Colonic mucosa (tissue), 4 donors: ENCODE measurements at places on chromosomes 12 and 14. TPM values are rescaled to one million over a fixed set of nuclear protein-coding genes. Genes with fewer than 3 reads are reported as not detected.

The OTX2 gene
- not detected for total RNA-seq

The ITFG2 gene
- 19.4 TPM for total RNA-seq

The TXNDC16 gene
- total RNA-seq: 7.8 TPM

The WNT5B gene
- total RNA-seq: 5.9 TPM

The ARHGEF40 gene
- 66.9 TPM for total RNA-seq

- H3K4me1 ChIP-seq: no peaks in the 10 kb centered on the region
- H3K27ac ChIP-seq: no peak overlapping the region
- no peaks in the 10 kb centered on the region for H3K36me3 ChIP-seq
- no peaks in the 10 kb centered on the region for H3K27me3 ChIP-seq
- DNase-seq: no peak
- H3K4me3 ChIP-seq: no peak overlapping the region
Measured at GRCh38 chr12:94994312-94994711, 9.2 kb downstream of the NDUFA12 start.

DNA sequence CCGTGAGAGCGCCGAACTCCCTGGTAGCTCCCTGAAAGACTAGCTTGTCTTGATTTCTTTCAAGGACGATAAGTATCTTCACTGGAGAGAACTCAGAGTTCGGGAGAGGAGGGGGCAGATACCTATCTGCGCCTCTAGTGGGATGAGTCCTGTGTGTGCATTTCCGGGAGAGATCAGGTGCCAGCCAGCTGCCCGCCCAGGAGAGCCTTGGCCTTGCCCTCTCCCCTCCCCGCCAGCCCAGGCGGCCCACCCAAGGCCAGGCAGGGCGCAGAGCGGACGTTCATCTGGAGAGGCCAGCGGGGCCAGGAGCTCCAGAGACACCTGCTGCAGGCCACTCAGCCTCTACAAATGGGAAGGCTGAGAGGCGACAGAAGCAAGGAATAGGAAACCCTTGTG, 1.0 kb downstream of the CD9 start:
- peak overlapping the region; percentile 69 for H3K4me3 ChIP-seq
- H3K27ac ChIP-seq: peak overlapping the region; percentile 92
- H3K4me1 ChIP-seq: peaks cover 27% of the 10 kb centered on the region

DNA sequence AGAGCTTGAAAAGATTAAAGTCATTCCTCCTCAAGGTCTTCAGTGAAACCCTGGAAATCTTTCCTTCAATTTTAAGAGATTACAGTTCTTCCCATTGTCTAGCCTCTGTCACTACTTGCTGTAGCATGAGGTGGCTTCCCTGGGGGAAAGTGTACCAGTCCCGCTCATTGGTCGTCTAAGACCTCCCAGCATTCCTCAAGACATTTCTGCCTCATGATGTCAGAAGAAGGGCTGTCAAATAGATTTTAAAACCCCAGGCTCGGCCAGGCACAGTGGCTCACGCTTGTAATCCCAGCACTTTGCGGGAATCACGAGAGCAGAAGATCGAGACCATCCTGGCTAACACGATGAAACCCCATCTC, 46.7 kb downstream of the SMUG1 start:
- peaks cover 5% of the 10 kb centered on the region for H3K27me3 ChIP-seq
- no peaks in the 10 kb centered on the region for H3K36me3 ChIP-seq
- H3K27ac ChIP-seq: no peak overlapping the region
- DNase-seq: no peak

GRCh38 chr14:99475179-99475578, 5.5 kb downstream of the SETD3 start:
- H3K27me3 ChIP-seq: no peaks in the 10 kb centered on the region
- DNase-seq: no peak
- peaks cover 8% of the 10 kb centered on the region for H3K4me1 ChIP-seq
- H3K27ac ChIP-seq: no peak overlapping the region
- H3K36me3 ChIP-seq: no peaks in the 10 kb centered on the region

GRCh38 chr14:102903248-102903888, 19.1 kb upstream of the AMN start:
- H3K4me1 ChIP-seq: no peaks in the 10 kb centered on the region
- H3K36me3 ChIP-seq: peaks cover 8% of the 10 kb centered on the region
- no peaks in the 10 kb centered on the region for H3K27me3 ChIP-seq
- H3K4me3 ChIP-seq: no peak overlapping the region
- no peak overlapping the region for H3K27ac ChIP-seq
- no peak for DNase-seq

DNA sequence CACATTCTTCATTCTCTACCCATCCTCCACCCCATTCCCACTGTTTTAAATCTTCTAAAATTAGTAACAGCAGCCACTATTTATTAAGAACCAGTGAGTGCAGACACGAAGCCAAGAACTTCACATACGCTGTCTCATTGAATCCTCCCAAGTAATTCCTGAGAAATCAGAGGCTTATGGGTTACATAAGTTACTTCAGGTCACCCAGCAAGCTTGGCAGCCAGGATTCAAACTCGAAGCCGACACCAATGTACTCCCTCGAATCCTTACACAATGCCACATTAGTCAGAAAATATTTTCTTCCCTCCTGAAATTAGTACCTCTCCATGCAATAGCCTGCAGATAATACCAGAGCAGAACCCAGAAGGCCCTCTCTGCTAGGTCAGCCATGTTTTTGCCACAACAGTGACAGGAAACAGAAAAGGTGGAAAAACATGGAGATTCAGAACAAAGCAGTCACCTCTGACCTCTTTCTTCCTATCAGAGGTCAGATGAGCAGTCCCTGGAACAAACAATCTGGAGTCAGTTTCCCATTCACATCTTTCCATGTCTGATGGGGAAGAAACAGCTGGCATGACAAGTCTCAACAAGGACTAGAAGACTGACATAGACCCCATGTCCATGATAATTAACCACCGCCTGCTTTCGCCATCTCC, 16.4 kb downstream of the NID2 start:
- H3K27ac ChIP-seq: no peak overlapping the region
- no peaks in the 10 kb centered on the region for H3K4me1 ChIP-seq
- no peak overlapping the region for H3K4me3 ChIP-seq
- DNase-seq: no peak

GRCh38 chr12:98697209-98697608, 52.1 kb downstream of the APAF1 start:
- DNase-seq: no peak
- H3K4me1 ChIP-seq: no peaks in the 10 kb centered on the region
- H3K27ac ChIP-seq: no peak overlapping the region
